Fibroblast of skin of right quadriceps (primary cell): ENCODE measurements at places on chromosomes 3 and 15.

GRCh38 chr3:20321391-20322047, 135.5 kb upstream of the SGO1 start:
- DNase-seq: no peak

- DNase-seq: no peak
These were observed 729.4 kb upstream of the CFAP20DC start for GRCh38 chr3:59779260-59779659.

- DNase-seq: no peak
These were observed 345.3 kb downstream of the TIGIT start for GRCh38 chr3:114639171-114639570.

DNA sequence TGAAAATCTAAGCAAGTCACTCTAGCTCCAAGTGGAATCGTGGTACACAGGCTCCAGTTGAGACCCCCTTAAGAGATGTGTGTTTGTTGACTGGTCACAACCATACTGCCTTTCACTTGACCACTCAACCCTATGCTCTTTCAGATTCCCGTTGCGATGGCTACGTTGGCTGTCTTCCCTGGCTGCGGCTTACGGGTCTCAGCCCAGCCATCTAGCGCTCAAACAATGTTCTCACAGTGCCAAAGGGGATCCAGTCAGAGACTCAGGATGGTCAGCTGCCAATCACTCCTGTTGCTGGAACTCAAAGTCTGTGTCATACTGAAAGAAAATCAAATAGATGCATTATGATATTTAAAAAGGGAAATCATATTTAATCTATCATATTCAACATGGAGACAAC, 237.6 kb downstream of the ITPR1 start:
- DNase-seq: no peak

DNA sequence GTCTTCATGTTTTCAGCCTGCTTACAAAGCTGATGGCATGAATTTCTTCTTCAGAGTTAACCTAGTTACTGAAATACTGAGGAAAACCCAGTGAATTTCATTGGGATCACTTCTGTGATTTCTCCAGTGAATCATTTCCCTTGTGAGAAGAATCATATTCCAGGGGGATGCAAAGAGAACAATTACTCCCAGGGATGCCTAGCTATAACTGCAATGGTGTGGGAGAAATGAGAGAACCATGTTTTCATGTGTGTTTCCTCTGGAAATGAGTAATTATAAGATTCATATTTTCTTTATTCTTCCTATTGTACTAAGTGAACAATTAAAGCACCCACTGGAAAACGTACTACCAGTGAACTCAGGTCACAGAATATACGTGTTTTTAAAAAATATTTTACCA, 485.4 kb downstream of the GRM7 start:
- DNase-seq: no peak

- no peak for DNase-seq
These were observed 12.8 kb upstream of the APBA2 start for GRCh38 chr15:28873006-28873405.

DNA sequence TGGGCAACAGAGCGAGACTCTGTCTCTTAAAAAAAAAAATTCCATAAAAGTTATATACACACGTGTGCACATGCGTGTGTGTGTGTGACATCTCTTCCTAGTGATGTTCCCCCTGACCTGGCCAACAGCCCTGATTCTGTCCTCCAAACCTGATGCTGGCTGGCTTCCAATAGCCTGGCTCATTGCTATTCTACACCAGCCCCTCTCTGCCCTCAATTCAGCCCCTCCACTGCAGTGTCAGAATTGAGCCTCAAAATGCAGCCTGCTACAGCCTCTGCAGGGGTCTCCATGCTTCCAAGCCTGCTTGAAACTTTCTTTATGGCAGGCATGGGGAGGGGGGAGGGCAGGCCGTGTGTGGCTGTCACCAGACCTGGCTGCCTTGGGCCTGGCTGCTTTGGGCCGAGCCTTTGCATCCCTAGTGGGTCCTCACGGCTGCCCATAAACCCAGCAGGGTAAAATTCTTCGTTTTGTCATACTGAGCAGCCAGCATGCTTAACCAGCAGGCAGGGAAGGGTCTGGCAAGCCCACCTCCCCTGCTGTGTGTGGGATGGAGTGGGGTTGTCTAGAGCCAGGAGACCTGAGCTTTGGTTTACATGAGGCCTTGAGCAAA, 22.7 kb upstream of the DOCK3 start:
- no peak for DNase-seq

DNA sequence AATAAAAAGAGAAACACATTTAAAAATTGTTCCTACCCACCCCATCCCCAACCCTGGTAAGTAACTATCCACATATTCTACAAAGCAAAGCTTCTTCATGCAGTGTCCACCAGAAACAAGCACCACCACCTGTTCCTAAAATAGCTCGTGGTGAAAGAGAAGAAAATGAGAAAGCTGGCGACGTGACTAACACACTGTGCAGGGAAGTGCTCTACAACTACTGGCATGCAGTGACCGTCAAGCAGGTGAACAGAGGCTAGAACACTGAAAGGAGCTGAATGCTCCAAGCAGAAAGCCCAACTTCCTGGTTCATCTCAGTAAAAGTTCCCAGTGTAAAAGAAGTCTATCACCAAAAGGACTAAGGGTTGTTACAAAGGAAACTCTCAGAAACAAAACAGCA, 80.7 kb downstream of the NR2E3 start:
- no peak for DNase-seq

DNA sequence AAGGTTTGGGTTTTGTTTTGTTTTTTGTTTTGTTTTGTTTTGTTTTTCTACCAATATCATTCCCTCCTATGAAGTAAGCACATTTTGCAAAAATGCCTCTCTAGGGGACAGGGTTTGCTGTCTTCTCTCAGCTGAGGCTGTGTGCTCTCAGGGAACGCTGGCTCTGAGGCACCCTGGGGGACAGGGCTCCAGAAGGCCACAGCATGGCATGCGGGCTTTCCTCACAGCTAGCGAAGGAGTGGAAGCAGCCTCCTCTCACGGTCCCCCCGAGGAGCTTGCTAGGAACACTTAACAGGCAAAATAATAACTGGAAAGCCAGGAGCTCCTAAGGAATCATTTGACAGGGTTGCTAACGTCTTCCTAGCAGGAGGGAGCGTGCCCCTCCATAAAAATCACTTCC, 227.7 kb upstream of the ST8SIA2 start:
- DNase-seq: no peak

DNA sequence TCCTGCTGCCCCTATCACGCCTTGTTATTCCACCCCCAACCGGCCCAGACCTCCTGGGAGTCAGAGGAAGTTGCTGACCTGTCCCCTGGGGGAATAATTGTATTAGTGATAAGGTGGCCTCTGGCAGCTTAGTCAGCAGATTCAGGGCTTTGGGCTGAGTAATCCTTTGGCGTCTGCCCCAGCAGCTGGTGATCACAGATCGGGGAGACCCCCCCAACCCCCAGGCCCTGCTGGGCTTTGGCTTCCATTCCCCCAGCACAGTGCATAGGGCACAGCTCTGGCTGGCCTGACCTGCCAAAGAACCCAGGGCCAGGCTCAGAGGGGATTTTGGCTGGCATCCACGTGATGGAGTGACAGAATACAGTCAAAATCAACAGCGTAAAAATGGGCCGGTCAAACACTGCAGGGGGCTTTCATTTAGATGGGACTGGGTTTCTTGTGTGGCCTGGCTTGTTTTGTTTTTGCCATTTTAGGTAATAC, 3.9 kb upstream of the NR2E3 start:
- peak; percentile 49 for DNase-seq

- DNase-seq: no peak
These were observed 222.1 kb upstream of the POU1F1 start for GRCh38 chr3:87498358-87499080.

DNA sequence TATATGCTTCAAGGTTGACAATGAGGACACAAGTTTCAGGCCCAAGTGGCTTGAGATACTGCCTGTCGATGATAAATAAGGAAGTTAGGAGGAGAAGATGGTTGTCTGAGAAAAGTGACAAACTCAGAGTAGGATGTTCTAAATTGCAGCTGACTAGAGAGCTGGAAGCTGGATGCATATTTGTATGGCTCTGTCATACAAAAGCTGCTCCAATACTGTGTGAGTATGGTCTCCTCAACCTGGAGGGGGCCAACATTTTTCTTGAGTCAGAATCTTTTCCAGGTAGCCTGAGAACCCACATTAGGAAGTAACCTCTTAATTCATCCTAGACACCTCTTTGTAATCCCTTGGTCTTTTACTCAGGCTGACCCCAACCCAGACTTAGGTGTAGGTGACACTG, 28.4 kb upstream of the TPRG1 start:
- DNase-seq: peak; percentile 28

DNA sequence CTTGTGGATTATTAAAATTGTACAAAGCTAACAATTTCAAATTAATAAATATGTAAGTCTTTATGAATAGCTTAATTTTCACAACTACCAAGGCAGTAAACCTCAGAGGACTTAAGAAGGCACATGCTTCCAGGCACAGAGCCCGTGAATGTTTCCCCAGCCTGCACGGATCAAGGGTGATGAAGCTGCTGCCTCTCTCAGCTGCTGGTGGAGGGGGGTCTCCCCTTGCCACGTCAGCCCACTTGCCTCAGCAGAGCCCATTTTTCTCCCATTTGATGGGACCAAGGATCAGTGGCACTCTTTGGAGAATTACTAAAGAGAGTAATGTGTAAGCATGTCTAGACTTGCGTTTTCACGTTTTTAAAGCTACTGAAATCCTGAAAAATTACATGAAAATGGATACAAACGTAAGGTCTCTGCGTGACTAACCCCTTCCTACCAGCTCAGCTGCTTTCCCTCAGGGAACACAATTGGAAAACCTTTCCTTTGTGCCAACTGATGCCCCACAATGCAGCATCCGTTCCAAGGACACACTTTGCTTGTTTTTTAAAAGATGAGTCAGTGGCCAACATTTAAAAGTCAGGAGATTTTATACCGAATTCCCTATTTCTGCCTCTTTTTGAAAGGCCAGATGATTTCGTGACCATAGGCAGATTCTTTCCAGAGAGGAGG, 494.1 kb downstream of the GABRG3 start:
- DNase-seq: no peak

GRCh38 chr15:74413350-74414080, 20.2 kb downstream of the SEMA7A start:
- no peak for DNase-seq

GRCh38 chr3:64638511-64638910, 49.3 kb downstream of the ADAMTS9 start:
- DNase-seq: no peak

DNA sequence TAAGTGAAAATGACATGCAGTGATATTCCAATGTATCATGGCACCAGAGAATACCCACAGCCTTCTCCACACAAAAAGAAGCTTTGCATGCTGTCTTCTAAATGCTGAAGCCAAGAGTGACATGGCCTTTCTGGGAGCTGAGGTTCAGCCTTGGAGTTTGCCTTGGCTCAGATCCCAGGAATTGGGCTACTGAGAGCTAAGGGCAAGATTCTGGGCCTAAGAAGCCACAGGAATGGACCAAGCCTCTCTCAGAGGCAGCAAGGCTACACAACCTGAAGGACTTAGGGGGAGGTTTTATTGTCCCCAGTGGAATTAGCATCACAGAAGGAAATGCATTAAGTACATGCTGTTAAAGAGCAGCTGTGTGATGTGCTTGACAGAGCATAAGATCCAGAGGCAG, 1078.5 kb downstream of the TUSC7 start:
- peak; percentile 97 for DNase-seq

DNA sequence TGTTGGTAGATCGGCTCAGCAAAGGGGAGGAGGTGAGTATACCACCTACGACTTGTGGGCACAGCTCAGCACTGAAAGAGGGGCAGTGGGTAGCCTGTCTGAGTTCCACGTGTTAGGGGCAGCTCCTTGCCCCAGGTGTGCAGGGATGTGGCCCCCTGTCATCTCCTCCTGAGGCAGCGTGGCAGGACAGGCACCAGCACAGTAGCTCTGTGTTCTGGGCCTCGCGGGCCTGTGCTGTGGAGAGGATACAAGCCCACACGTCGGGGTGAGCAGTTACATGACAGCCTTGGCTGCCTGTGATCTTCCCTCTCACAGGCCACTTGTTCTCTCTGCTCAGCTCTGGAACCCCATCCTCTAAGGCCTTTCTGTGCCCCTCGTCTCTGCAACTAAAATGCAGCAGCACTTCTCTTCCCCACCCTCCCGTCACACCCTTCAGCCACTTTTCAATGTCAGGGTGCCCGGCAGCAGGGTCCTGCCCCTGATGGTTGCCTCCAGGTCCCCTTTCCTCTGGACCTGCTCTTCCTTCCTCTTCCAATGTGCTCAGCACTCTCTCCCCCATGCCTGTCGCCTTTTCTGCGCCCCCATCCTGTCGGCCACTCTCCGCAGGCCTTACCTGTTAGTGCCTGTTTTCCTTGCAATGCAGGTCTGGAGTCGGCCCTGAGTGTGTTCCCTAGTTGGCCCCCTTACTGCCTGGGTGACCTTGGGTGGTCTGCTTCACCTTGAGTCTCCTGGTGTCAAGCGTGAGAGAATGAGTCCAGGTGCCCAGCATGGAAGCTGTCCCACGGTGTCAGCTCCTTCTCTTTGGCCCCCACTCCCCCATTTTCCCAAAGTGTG, 18.2 kb upstream of the CPNE9 start:
- DNase-seq: no peak

DNA sequence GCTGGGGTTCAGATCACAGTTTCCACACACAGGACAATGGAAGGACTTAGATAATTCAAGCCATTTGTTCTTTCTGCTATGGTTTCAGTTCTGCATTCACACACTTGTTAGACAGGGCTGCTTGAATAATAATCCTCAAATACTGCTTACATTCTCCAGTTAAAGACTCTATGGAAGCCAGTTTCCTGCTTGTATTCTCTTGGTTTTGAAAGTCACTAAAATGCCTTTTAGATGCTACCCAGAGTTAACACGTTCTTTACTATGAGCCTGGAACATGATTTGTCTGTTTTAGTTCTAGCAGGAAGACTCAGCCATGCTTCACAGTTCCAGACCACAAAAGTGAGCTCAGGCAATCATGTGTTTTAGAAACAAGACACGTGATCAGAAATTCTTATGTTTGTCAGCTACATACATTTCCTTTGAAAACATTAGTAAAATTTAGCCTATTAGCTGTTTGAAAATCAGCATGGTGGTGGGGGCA, 152.4 kb downstream of the LEKR1 start:
- peak; percentile 14 for DNase-seq
